ENCODE measurements at places on chromosomes 1 and 21.

DNA sequence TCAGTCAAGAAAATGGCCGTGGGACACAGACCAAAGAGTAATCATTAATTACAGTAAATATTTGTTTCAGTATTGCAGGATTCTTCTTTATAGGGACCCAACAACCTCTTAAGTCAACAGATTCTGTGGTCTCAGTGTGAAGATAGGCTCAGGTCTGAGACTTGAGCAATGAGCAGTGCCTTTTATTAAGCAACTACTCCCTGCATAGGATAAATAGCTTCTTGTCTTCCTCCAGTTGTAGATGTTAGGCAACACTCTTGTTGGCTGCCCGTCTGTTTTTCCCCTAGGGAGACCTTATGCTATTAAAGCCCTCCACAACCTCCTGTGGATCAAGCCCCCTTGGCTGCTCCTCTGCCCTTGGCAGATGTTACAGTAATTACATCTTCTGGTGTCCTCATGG, 1.8 kb upstream of the OMA1 start:
- no peak for DNase-seq

- DNase-seq, result no peak
Measured at GRCh38 chr1:202101184-202101583, 21.5 kb upstream of the GPR37L1 start.

DNA sequence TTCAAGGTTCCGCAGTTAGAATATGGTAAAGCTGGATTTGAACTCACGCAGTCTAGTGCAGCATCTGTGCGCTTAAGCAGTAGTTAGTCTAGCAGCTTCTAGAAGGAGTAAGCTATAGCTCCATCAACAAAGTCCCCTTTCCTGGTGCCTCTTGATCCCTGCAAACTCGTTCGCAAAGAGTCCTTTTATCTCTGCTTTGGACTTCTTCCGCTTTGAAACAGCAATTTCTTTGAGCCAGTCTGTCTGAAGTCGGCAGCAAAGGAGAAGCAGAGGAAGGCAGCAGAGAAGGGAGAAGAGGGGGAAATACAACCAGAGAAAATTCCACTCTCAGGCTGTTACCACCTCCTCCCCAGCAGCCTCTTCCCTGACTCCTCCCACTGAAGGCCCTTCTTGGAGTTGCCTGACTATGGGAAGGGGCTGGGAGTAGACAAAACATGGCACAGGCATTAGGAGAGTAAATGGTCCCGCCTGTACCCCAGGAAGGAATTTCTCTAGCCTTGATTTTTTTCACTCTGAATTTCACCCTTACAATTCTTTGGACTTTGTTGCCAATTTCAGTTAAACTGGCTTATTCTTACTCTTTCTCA, 25.9 kb downstream of the HSD3B2 start:
- no peak for DNase-seq

GRCh38 chr1:212110617-212111016, 75.1 kb downstream of the DTL start:
- no peak for DNase-seq

DNA sequence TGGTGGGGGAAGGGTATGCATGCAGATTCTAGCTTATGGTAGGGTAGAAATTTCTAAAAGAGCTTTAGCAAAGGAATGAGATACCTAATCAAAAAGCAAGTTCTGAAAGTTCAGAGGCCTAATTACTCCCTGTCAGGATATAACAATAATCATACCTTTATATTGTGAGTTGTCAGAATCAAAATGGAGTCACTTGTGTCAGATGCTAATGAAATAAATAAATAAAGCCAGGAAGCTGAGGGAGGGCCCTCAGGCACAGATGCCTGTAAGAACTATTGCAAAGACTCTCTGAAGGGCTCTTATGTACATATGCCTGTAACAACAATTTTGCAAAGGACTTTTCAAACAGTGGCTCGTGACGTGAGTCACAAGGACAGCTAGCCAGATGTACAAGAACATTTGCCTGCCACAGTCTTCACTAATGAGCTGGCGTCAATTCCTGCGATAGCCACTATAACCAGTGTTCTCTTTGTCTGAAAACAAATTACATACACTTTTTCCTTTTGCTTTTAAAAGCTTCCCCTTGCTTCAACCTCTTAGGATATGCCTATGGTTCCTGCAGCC, 27.4 kb upstream of the DNASE2B start:
- DNase-seq, result peak; percentile 62

GRCh38 chr1:224448453-224449017, 13.9 kb upstream of the WDR26 start:
- DNase-seq, result no peak

DNA sequence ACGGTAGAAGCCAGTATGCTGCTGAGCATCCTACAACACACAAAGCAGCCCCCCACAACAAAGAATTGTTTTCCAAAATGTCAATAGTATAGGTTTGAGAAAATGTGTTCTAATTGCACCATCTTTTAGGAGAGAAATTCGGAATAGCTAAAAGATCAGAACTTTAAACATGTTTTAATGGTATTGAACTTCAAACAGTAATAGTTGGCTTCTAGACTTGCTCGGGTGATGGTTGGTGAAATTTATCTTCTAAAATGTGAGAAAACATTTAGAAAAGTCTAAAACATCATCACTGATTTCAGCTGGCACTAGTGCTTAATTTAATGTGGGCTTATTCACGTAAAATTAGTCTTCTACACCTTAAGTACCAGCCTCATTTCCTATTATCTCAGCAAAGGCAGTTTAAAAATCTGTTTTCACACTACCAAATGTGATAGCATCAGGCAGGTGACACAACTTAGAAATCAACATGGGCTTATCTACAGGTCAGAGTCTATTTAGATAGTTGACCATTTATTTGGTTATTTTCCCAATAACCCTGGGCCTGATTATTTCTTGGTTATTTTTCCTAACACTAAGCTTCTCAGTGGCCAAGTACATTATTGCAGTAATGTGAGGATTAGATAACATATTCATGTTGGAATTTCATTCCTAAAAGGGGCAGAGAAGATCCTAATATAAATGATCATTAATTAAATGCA, 399.3 kb upstream of the PKN2 start:
- DNase-seq, result no peak

- DNase-seq, result no peak
Measured at GRCh38 chr21:29939104-29939923, 482 bp downstream of the GRIK1 start.

DNA sequence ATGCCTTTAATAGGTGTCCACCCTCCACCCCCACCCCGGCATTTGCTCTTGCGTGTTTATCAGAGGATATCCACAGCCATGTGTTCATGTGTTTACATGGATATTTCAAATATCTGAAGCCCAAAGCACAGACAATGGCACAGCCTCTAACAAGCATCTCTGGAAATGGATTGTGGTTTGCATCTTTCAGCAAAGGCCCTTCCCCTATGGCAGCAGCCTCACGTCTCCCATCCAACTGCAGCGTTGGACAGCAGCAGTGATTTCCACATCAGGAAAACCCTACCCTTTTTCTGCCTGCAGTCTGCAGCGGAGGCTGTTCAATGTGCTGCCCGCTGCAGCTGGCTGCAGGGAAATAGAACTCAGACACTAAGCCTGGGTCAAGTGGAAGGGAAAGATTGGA, 1.6 kb downstream of the RASSF5 start:
- no peak for DNase-seq

Data from NCI-H1436 treated with DMSO at 0.1 percent for 48 hours (cell line).